ENCODE measurements at places on chromosomes 3 and 15.

- DNase-seq = no peak
Measured at GRCh38 chr3:78154521-78155186, 1114.8 kb downstream of the ROBO2 start.

DNA sequence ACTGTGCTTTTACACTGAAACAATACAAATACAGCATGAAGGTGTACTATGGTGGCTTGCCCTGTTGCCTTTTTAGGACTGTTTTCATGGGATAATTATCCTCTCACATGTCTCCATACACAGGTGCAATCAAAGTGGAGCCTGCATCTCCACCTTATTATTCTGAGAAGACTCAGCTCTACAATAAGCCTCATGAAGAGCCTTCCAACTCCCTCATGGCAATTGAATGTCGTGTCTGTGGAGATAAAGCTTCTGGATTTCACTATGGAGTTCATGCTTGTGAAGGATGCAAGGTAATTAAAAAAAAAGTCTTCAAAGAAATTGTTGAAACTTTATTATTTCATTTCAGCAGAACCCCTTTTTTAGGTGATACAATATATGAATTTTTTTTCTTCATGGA, 92.3 kb downstream of the PPARG start:
- DNase-seq = no peak

- no peak for DNase-seq
Measured at GRCh38 chr3:146307456-146307725, 56.5 kb upstream of the PLSCR4 start.

GRCh38 chr3:129305592-129306091, 27.0 kb downstream of the HMCES start:
- DNase-seq = peak; percentile 54

DNA sequence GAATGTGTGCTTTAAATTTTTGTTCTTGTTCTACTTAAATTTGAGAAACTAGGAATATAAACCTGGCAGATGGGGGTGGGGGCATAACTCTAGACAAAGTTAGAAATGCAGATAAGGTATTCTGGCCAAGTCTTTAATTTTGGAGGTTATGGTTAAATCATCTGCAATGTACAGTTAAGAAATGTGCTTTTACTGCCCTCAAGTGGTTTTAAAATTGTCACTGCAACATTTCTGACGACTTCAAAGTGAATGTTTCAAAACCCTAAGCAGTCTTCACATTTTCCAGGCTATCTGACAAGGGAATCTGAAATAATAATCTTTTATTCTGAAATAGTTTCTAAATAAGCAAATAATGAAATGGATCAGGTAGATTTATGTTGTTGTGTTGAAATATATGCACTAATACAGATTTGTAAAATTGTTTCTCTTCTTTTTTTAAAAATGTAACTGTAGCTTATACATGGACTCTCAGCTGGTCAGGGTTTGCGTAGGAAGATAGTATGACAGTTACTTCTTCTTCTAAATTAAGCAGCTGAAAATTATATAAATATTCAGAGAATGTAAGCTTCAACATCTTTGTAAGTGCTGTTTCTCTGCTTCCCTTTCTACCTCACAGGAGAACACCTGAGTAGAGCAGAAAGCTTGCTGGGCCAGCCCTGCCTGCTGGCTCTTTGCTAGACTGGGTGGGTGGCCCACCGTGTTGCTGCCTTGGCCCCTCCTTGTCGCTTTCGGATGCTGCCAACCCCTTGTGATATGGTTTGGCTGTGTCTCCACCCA, 45.0 kb downstream of the SUCNR1 start:
- no peak for DNase-seq

DNA sequence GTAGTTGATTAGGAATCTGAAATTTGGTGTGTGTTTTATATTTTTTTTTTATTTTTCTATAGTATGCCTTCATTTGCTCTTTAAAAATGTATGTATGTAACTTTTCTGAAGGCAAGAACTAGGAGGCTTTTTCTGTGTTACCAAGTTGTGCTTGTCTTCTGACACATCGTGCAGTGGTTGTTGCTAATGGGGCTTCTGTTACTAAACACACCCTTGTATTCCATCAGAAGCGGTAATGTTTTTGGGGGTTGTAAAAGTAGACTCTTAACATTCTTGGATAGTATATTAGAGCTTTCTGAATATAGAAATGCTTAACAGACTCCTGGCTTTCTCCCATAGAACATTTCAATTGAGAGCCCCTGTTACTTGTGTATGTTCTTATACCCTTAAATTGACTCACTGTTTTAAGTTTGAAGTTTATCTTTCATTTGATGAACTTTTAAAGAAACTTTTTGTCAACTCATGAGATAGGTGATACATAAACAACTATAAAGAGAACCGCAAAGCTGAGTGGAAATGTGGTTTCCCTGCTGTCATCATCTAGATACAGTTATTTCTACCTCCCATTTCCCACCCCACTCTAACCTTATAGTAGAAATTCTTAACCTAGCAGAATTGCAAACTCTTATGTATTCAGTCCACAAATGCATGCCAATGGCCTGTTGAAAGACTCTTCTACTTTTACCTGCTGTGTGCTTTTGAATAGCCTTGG, 2.5 kb downstream of the TIPARP start:
- DNase-seq = no peak

- no peak for DNase-seq
Measured at GRCh38 chr3:67808906-67809305, 154.5 kb upstream of the SUCLG2 start.

DNA sequence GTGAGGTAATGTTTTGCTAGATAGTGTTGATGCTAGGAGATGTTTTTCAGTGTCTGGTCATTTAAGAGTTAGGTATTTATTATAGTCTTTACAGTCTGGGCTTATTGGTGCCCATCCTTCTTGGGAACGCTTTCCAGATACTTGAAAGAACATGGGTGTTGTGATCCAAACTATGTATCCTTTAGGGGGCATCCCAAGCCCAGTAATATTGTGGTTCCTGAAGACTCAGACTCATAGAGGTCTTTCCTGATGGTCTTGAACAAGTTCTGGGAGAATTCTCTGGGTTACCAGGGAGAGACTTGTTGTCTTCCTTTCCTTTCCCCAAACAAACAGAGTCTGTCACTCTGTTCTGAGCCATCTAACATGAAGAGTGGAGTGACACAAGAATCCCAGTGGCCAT, 99.7 kb upstream of the LRRC3B start:
- no peak for DNase-seq

- no peak for DNase-seq
Measured at GRCh38 chr3:171783626-171784025, 26.7 kb downstream of the PLD1 start.

DNA sequence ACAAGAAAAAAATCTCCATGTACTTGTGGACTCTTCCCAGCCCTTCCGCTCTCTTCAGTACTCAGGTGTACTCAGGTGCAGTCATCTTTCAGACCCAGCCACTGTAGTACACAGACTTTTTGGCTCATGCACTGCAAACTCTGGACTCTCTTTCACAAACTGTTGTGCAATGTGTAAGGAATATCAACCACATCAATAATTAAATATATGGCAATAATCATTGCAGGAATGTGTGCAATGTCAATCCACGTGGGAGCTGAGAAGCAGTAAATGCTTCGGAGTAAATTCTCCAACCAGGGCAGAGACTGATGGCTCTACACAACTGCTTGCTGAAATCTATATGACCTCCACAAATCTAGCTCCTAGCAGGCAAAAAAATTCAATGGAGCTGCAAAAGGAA, 287.3 kb upstream of the COL8A1 start:
- DNase-seq = peak; percentile 66

GRCh38 chr3:171976526-171976925, 62.9 kb upstream of the FNDC3B start:
- DNase-seq = no peak

DNA sequence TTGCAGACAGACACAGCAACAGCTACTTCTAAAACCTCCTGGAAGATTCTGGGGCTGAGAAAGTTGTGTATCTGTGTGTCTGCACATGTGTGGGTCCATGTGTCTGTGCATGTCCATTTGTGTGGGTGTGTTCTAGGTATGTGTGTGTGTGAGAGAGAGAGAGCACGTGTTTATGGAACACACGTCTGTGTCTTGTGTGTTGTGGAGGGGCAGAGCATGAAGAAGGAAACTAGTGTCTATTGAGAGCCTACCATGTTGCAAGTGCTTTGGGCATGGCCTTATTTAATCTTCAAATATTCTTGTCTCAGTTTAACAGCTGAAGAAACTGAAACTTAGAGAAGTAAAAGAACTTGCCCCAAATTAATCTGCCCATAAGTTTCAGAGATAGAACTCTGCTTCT, 327.5 kb downstream of the UACA start:
- DNase-seq = no peak

DNA sequence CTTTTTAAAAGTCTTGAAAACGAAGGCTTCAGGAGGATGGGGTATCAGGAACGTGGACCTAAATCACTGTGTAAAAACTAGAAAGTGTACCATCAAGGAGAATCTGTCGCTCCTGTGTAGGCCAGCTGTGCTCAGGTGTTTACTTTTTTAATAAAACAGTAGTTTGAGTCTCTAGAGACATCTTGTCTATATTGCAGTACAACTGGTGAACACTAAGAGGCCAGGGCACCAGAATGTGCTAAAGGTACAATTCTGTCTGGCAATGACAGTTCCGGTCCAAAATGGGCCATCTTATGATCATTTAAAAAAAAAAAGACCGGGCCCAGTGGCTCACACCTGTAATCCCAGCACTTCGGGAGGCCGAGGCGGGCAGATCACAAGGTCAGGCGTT, 61.8 kb upstream of the MCF2L2 start:
- DNase-seq = no peak

DNA sequence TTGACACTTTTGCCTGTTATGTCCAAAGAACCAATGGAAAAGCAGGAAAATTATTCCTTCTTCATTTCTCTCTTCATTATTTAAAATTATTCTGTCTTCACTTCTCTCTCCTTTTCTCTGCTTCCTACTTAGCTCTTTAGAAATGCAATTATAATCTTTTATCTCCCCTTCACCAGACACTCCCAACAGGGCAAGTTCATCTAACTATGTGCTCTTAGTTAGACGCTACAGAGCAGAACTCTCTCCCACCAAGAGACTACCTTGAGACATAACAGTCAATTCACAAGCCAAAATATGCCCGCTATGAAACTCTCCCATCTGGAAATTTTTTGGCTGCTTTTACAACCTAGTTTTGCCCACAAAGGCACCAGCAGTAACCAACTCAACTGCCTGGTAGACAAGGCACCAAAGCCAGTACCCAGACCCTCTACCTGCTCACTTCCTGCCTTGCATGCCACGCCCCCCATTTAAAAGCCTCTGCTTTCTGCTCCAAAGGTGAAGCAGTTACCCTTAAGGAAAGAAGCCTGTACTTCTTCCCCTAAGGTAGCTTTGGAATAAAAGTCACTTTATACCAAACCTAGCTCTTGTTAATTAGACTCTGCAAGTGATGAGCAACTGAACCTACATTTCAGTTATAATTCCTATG, 28.1 kb downstream of the CCRL2 start:
- DNase-seq = no peak

DNA sequence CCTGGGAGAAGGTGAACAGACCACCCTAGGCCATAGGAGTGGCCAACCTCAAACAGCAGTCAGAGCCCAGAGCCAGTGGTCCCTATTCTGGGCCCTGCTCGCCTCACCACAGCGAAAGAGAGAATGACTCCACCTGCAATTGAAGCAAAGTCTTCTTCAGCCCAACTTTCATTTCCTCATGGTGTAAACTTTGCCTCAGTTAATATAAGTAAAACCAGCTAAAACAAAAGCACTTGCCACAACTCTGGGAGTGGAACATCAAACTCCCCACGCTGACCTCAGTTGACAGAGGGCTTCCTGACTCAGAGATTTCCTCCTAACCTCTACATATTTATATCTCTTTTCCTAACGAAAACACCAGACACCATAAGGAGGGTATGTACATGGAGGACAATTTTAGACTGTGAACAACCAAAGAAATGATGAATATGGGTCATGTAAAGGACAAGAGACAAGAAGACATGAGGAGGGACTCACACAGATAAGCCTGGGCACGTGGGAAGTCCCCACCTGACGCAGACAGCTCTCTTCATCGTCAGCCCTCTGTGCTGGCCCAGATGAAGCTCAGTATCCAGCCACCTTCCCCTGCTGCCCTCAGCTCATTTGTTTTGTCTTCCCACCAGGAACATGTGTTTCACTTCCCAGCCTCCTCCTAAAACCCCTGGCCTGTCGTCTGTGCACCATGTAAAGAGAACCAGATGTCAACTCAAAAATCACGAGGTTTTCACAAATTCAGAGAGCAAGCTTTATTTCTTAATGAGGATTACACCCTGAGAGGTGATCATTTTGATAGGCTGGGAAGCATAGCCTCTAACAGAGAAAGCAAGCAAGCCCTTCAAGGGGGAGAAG, 140.9 kb downstream of the KCNMB2 start:
- no peak for DNase-seq

GRCh38 chr3:121863801-121864200, 28.8 kb downstream of the EAF2 start:
- no peak for DNase-seq

DNA sequence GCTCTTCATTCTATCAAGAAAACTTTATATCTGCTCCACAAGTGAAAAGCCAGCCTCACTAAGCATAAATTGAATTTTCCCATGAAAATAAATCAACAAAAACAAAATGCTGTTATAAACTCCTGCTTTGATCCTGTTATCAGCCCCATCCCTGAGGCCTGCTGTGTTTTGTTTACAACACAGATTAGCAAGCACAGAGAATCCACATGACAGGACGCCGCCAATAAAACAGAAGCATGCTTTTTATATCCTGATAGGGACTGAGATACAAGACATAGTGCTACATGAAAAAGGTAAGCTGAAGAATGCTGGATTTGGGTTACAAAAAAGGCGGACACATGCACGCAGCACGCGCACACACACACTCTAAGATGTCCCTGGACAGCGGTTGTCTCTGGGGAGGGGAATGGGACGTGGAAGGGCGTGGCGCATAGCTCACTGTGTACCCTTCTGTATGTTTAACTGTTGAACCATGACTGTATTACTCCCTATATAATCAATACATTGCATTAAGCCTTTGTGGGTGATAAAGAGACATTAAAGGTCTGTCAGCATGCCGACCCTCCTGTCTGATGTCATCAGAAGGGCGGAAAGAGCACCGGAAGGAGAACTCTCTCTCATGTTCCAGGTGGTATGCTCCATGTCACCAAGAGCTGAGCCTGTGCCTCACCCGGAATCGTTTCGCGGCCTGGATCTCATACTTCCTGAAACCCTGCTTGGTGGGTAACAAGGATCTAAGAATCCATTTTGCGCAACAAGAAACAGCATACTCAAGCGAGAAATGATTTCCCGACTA, 93.9 kb downstream of the IQSEC1 start:
- no peak for DNase-seq

DNA sequence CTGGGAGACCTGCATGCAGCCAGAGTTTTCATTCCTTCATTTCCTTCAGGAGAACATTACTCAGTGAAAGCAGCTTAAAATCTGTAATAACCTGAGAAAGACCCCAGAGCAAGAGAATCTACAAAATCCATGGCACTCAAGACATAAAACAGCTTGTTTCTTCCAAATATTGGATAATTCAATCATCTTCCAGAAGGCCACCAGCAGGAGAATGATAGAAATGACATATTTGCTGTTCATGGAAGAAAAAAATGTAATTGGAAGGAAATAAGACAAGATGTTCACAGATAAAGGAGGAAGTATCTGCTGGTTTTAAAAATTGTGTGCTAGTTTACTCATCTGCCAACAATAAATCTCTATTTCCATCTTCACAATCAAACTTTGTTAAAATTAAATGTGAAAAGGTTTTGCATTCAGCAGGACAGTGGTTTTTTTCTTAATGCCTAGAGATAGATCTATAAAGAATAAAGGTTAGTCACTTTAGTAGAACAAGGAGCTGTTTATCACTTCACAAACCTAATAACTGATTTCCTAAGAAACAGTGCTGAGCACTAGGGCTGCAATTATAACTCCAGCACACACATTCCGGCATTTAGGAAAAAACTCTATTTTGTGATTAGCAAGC, 530.8 kb downstream of the NSUN3 start:
- DNase-seq = no peak

Measured in fibroblast of skin of left biceps (primary cell).